ENCODE measurements at places on chromosomes 3 and 15.

DNA sequence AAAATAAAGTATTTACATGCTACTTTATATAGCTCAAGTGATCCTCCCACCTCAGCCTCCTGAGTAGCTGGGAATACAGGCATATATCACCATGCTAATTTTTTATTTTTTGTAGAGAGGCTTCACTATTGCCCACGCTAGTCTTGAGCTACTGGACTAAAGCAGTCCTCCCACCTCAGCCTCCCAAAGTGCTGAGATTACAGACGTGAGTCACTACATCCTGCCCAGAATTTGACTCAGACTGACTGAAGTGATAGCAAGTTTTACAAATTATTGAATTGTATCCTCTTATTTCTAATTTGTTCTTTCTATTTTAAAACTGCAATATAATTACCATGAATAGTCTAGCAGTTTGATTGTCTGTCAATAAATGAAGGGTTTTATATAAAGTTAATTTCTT, 210.3 kb upstream of the CGNL1 start:
- DNase-seq, result no peak

GRCh38 chr3:119326976-119327375, 32.8 kb downstream of the ARHGAP31 start:
- DNase-seq, result no peak

- no peak for DNase-seq
Measured at GRCh38 chr15:81049835-81050234, 49.1 kb downstream of the TLNRD1 start.

- no peak for DNase-seq
Measured at GRCh38 chr3:129195731-129196256, 12.1 kb upstream of the CNBP start.

DNA sequence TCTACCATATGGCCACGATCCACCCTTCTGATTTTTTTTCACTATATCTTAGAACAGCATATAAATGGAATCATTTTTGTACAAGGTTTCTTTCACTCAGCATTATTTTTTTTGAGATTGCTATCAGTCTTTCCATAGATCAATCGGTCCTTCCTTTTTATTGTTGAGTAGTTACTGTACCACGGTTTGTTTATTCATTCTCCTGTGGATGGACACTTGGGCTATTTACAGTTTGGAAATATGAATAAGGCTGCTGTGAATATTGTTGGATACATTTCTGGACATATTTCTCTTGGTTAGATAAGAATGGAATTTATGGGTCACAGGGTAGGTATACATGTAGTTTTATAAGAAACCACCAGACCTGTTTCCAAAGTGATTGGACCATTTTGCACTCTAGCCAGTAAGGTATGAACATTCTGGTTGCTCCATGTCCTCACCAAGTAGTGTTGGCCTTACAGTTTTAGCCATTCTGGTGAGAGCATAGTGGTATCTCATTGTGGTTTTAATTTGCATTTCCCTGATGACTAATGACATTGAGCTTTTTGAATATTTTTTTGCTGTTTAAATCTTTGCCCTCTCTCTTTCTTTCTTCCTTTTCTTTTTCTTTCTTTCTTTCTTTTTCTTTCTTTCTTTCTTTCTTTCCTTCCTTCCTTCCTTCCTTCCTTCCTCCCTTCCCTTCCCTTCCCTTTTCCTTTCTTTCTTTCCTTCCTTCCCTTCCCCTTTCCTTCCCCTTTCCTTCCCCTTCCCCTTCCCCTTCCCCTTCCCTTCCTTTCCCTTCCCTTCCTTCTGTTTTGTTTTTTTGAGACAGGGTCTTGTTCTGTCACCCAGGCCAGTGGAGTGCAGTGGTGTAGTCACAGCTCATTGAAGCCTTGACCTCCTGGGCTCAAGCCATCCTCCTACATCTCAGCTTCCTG, 49.2 kb downstream of the LRRK1 start:
- DNase-seq, result no peak

- no peak for DNase-seq
Measured at GRCh38 chr3:189766416-189766815, 135.2 kb downstream of the TP63 start.

- DNase-seq, result no peak
Measured at GRCh38 chr3:134816623-134817022, 21.6 kb downstream of the EPHB1 start.

- DNase-seq, result no peak
Measured at GRCh38 chr3:148879256-148879655, 14.2 kb downstream of the CPA3 start.

- no peak for DNase-seq
Measured at GRCh38 chr3:114745322-114746240, 401.5 kb downstream of the ZBTB20 start.

GRCh38 chr3:128353991-128354687, 112.6 kb downstream of the DNAJB8 start:
- no peak for DNase-seq

DNA sequence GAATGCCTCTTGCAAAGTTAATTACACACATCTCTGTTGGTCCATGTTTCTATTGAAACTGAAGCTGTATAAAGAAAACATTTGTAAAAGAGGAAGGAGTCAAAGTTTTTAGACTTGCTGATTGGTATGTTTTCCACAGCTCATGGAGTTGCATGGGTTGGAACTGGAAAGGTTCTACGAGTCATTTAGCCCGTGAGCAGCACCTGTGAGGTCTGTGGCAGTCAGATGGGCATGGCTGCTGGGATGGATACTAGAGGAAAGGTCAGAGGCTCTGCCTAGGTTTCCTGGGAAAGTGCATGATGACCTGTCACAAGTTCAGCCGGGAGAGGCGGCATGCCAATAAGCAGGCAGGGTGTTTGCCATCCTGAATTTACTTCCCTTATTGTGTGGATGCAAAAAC, 155.4 kb downstream of the CACNA1D start:
- no peak for DNase-seq

- no peak for DNase-seq
Measured at GRCh38 chr3:52014613-52015012, 18.9 kb upstream of the RPL29 start.

GRCh38 chr3:189275852-189276251, 104.1 kb downstream of the TPRG1 start:
- DNase-seq, result no peak

DNA sequence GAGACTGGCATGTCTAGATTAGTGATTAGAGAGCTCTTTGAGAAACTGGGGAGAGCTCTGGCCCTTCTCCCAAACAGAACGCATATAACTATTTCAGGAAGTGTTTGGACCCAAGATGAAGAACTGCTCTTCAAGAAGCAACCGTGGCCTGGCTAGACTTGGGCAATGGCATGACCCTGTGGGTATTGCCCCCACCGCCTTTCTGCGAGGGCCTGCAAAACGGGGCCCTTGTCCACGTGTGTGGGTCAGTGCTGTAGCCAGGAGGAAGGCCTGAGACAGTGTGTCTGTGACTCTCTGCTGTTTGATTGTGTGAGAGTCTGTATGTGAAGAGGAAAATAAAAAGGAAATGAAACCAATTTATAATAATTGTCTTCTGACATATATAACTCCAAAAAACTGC, 42.5 kb downstream of the EEFSEC start:
- no peak for DNase-seq

DNA sequence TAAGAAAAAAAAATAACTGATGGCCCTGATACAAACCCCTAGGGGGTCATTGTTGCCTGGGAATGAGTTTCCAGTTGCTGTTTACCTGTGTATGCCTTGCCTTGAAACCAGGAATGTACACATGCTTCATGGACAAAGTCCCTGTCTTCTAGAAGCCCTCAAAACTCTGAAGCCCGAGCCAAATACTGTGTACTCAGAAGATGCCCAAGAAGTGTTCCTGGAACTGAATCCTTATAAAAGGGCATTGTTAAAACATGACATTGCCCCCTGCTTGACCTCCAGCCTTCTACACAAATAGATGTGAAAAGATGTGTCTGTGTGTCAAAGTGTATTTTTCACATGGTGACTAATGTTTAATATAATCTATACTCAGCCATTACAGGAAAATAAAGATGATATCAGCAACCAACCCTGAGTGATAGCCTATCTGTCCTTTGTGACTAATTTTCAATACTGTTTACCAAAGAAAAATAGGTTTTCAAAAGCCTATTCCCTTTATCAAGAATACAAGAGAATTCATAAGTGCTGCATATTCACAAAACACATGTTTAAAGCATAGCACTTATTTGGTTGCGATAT, 325.9 kb downstream of the MECOM start:
- no peak for DNase-seq

GRCh38 chr15:100123611-100124010, 218.2 kb downstream of the ADAMTS17 start:
- no peak for DNase-seq

- DNase-seq, result no peak
Measured at GRCh38 chr3:186105543-186105942, 3.3 kb downstream of the ETV5 start.

- DNase-seq, result no peak
Measured at GRCh38 chr3:178750639-178751300, 214.5 kb downstream of the KCNMB2 start.

DNA sequence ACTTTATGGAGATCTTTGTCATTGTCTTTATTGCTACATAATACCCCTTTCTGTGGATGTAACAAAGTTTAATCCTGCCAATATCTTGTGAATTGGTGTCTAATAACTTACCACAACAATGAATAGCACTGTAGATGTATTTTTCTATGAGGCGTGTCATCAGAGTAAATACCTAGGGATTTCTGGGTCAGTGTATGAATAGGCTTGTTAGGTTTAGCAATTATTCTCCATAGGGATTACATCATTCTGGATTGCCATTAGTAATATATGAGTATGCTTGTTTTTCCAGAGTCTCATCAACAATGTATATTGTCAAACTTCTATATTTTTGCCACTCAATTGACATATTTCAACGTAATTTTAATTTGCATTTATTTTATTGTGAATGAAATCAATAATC, 67.9 kb downstream of the UNC13C start:
- DNase-seq, result no peak

DNA sequence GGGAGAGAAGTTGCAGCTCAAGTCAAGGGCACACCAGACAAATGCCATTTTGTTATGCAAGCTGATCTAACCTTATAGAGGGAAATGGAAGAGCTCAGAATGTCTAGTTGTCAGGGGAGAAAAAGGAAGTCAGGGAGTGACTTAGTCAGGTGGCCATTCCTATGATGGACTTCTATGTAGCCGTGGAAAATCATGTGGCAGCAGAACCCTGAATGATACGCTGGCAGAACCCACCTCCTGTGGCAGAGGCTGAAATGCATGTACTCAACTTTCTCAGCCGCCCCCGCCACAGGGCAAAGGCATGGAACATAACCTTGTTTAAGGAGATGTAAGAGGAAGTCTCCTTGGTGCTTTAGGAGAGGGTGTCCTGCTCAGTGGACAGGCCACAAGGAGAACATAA, 37.7 kb upstream of the PARL start:
- no peak for DNase-seq

DNA sequence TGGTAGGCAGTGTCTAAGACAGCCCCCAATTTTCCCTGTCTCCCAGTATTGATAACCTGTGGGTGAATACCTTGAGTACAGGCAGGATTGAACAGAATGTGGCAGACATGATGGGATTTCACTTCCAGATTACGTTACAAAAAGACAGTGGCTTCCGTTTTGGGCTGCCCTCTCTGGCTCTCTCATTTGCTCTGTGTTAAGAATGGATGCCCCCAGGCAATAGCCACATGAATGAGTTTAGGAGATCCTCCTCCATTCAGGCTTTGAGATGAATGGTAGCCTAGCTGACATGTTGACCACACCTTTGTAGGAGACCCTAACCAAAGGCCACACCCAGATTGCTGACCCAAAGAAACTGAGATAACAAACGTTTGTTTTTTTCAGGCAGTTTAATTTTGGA, 34.3 kb downstream of the UBXN7 start:
- no peak for DNase-seq

DNA sequence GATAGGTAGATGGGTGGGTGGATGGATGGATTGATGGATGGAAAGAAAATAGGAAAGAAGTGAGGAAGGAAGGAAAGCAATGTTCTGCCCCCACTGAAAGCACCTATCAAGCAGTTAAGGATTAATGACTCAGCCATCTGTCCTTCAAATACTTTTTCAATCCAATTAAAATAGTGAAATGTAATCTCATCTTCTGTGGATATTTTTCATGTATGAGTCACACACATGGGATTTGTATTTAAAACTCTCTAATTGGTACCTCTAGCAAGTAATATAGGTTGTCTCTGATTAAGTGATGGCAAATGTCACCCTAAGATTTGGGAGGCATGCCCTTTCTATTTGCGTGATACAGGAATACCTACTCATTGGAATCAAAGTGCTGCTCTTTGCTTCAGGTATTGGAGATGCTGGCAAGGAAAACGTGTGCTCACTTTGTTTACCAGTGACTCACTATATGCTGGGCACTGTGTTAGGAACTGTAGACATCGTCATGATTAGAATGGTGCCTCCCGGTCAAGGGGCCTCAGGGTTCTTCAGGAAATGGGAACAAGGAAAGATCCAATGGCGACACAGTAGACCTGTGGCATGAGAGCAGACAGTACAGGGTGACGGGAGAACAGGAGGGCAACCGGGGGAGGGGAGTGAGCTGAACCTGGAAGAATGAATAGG, 230.1 kb downstream of the CLSTN2 start:
- no peak for DNase-seq

- DNase-seq, result no peak
Measured at GRCh38 chr3:186536883-186537844, 7.0 kb downstream of the CRYGS start.

DNA sequence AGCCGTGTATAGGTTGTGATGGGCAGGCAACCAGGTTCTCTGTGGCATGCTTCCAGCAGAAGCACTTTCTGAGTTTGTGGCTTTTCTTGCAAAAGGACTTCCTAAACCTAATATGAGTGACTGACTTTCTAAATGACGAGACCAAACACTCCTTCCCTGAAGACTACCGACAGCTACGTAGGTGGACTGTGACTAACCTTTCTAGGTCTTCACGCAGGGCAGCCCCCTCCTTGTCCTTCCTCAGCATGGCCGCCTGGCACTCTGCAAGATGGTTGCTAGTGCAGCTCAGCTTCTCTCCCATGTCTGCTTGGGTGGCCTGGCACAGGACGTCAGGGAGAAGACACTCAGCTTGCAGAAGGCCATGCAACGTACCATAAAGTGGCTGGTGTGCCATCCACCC, 20.9 kb downstream of the CXCR6 start:
- DNase-seq, result no peak
